ENCODE measurements at places on chromosomes 11 and 22.

DNA sequence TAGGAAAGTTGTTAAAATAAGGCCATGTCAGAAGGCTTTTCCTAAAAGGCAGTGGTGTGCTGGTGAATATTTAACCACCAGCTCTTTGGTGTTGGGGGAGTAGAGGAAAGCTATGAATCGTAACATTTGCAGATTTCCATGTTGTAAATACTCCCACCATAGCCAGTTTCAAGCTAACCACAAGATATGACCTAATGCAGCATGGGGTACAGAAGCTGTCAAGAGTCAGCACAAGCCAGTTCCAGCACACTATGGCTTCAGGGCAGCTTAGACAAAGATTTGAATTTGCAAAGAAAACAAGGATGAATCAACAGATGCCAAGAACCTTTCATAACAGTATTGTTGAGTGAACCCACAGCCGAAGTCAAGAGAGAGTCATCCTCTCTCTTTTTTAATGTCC, 40.0 kb downstream of the COMMD9 start:
- no peak for DNase-seq

DNA sequence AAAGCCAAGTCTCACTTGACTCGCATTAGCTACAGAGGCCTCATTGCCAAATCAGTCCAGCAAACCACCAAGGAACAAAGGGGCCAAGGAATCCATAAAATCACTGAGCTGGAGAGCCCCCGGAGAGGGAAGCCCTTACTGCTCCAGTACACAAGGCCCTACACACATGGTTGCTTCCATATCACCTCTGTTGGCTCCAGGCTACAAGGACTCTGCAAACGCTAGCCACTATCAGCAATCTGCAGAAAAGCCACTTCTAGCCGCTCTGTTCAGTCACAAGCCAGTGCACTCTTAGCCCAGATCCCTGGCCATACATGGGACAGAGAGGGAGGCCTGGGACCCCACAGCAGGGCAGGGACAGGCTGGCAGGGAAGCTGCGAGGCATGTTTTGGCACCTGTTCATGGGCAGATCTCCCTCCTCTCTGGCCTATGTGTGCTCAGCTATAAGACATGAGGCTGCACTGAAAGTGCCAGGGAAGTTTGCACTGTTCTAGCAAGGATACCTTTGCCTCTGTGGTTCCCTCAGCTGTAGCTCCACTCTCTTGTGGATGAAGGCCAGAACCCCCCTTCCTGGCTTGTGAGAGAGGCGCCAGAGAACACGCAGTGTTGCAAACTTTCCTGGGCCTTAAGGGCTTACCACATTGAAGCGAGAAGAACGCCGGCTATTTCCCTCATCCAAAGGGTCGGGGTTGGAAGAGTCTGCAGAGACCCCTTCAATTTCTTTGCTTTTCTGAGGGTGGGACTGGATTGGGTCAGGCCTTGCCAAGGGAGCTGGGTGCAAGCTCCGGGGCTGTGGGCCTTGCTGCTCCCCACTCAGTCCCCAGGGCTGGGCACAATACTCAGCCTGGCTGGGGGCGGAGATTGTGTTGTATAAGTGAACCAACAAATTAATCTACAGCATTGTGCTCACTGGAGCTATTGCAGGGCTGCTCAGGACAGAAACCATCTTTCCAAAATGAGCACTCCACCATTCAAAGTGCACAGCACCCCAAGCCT, 108.7 kb upstream of the PITPNB start:
- no peak for DNase-seq

DNA sequence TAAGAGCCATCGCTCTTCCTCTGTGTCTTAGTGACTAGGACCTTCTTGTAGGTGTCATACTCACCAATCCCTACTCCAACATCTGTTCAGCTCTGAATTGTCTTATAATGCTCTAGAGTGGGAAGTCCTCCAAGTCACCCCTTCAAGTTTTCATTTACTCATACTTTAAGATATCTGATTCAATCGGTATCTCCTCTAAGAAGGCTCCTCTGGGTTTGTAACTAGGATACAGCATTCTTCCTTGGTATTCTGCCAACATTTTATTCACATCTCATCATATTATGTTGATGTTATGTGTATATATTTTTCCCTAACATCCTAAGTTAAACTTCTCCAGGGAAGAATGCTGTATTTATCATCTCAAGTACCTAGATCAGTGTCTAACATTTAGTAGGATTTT, 662.1 kb downstream of the NTM start:
- DNase-seq, result no peak

GRCh38 chr11:880447-880846, 30.2 kb downstream of the CHID1 start:
- no peak for DNase-seq

DNA sequence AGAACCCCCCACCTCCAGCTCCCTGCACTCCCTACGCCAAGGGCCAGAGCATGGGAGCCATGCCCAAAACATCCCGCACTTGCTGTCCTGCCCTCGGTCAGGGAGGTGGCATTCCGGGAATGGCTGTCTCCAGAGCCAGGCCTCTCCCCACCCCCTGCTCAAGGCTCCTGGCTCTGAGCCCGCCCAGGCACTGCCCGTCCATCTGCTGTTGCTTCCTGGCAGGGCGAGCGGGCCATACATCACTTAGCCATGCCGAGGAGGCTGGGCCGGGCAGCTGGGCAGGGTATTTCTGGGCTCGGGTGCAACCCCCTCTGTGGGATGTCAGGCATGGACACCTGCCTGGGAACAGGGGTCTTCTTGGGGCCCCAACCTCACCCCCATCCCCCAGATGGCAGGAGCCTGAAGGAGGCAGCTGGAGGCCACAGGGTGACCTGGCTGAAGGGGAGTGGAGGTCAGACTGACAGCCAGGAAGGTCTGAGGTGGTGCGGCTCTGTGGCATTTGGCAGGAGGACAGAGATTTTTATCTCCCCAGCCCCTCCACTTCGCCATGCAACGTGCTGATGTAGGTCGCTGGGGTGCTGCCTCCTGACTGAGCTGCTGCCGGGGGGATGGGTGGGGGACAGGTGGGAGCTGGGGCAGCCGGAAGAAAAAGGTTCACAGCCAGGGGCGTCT, 8.7 kb upstream of the CABP7 start:
- DNase-seq, result no peak

DNA sequence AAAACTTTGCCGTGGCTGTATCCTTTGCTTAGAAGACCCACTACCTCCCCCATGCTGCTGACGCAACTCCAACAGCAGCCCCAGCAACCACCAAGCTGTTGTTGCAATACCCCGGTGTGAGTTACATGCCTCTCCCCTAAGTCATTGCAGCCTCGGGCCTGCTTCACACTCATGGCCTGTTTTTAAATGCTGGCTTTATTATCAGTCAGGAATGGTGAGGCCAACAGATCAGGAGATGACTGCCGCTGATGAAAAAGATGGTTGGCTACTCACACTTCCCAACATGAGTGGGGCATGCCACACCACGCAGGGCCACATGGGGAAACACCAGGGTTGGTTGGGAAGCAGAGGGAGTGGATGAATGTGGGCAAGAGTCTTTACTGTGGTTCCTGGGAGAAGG, 171.5 kb upstream of the SYT13 start:
- no peak for DNase-seq

DNA sequence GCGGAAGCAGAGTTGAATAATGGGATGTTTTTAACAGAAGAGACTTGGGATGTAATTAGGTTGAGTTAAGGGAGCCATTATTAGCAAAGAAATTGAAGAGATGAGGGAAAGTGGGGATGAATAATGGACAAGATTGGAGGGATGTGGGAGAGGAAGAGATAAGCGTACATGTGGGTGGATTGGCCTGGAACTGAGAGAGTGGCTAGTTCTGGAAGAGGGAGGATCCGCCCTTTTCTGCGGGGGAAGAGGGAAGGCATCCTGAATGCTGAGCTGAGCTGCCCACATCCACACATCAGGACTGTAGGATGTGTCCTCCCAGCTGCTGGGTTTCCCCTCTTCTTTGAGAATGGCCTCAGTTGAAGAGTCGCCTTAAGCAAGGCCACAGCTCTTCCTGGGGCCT, 68.3 kb upstream of the CADM1 start:
- DNase-seq, result no peak

- DNase-seq, result no peak
These were observed 309.6 kb downstream of the OPCML start for GRCh38 chr11:133222425-133223330.

- no peak for DNase-seq
These were observed 77.0 kb downstream of the C22orf31 start for GRCh38 chr22:28984482-28985158.

DNA sequence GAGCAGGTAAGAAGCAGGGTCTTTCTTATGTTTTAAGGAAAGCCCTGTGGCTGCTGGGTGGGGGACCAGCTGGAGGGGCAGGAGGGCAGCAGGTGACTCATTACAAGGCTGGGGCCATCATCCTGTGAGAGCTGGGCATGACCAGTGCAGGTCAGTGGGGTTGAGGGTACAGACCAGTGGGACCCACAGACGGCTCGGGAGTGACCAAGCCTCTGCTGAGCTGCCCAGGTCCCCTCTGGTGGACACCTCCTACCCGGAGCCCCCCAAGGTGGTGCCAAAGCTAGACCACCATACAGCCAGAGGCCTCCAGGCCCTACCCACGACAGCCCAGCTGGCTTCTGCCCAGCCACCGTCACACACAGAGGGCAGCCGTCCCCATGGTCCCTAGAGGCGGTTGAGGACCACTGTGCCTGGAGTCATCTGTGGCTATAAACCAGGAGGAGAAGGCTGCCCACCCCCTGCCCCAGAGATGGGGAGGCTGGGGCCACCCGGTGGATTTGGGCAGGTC, 670 bp downstream of the MYEOV start:
- no peak for DNase-seq

- DNase-seq, result no peak
These were observed 109.2 kb downstream of the FAM76B start for GRCh38 chr11:95680169-95680929.

GRCh38 chr11:2818503-2818902, 67.1 kb downstream of the CDKN1C start:
- no peak for DNase-seq

DNA sequence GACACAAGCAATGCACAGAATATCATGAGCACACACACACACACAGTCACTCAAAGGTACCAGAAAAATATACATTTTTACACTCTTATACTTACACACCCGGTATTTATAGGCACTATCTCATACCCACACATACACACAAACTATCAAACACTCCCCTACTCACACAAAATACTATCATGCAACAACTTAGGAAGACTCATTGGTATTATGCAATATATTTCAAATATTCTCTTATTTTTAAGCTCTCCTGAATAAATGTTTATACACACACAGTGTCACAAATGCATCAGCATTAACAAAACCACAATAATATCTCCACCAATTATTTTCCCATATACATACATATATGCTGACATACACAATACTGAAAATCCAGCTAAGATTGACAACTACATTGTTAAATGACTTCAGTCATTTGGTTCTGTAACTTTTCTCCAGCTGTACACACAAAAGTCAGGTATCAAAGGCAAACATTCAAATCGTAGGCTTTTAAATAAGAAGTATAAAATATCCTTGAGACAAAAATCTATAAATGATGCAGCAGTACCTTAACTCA, 2.6 kb upstream of the OR51I1 start:
- no peak for DNase-seq

DNA sequence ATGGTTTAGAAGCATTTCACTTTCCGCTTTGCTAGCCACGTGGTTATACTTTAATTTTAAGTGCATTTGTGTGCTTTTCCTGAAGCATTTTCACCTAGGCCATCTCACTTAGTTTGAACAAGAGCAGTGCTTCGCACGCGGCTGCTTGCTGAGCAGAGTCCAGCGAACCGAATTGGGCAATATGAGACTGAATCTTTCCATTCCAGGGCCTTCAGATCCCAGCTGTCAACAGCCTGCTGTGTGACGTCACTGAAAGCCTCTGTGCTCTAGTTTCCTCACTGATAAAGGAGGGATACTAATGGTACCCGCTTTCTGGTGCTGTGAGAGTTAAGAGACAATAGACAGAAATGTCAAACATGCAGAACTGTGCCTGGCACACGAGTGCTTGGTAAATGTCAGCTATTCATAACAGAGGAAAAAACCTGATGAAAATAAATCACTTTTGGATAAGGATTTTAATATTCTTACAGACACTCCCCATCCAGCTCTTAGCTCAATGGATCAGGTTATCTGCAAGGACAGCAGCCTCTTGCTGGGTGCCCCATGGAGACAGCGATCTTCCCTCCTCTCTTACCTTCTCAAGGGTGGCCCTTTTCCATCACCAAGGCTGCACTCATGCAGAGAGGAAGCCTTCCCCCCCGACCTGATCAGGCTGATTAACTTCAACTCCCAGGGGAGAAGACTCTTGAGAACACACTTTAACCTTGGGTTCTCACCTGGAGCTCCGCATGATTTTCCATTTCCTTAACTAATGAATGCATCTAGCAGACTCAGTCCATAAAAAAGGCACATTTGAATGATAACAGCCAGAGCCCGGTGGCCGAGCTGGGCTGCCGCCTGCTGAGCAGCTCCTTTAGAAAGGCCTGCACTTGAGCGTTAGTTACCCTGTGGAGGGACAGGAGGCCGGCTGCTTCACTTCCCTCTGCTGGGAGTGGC, 3.5 kb upstream of the GLB1L3 start:
- no peak for DNase-seq

GRCh38 chr11:6232899-6233298, 1.5 kb downstream of the FHIP1B start:
- no peak for DNase-seq

- DNase-seq, result no peak
These were observed 222.3 kb upstream of the NARS2 start for GRCh38 chr11:78796956-78797355.

- no peak for DNase-seq
These were observed 11.3 kb upstream of the NXF1 start for GRCh38 chr11:62816557-62816956.

DNA sequence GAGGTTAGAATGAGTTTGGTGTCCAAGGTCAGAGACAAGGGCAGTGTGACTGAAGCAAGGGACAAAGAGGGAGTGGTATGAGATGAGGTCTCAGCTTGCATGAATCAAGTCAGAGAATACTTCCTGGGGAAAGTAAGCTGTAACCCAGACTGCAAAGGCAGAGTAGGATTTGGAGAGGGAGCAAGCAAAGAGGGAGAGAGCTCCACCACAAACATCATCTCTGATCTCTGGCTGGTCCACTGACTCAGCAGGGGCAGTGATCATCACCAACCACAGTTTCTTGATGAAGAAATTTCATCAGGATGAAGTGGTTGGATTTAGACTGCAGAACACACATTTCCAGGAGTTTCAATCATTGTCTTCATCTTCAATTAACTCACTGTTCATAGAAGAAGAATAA, 54.9 kb upstream of the HMGXB4 start:
- DNase-seq, result no peak

- no peak for DNase-seq
These were observed 1.3 kb upstream of the SDF2L1 start for GRCh38 chr22:21640810-21641209.

DNA sequence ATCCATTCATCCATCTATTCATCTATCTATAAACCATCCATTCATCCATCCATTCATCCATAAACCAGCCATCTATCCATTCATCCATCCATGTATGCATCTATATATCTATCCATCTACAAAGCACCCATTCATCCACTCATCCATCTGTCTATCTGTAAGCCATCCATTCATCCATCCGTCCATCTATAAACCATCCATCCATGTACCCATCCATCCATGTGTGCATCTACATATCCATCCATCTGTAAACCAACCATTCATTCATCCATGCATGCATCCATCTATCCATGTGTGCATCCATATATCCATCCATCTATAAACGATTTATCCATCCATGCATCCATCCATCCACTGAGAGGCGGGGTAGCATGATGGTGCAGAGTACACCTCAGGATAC, 58.4 kb downstream of the MPPED1 start:
- no peak for DNase-seq
